ENCODE measurements at places on chromosomes 2 and 18.

GRCh38 chr18:61628085-61628484 is 264.7 kb downstream of the RNF152 start:
- DNase-seq: no peak

GRCh38 chr2:147538821-147539220 is 306.0 kb upstream of the ACVR2A start:
- DNase-seq: no peak

GRCh38 chr2:231339316-231339715 is 56.2 kb upstream of the B3GNT7 start:
- DNase-seq: no peak

DNA sequence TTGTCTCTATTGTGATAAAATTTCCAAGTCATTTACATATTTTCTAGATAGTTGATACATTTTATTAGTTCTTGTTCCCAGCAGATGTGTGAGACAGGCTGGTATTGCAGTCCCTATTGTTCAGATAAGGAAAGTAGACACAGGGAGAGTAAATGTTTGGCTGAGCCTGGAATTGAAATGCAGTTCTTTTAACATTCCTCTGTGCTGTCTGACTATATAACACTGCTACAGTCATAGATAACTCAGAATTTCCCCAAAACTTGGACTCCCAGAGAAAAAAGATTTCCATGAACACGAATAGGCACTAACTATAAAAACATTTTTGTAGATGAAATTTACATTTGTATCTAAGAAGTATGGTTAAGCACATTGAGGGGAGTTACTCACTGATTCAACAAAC is 71.4 kb downstream of the PLCL1 start:
- DNase-seq: no peak

All from CD8-positive, alpha-beta memory T cell (primary cell).